ENCODE measurements at places on chromosomes 7 and 10.

DNA sequence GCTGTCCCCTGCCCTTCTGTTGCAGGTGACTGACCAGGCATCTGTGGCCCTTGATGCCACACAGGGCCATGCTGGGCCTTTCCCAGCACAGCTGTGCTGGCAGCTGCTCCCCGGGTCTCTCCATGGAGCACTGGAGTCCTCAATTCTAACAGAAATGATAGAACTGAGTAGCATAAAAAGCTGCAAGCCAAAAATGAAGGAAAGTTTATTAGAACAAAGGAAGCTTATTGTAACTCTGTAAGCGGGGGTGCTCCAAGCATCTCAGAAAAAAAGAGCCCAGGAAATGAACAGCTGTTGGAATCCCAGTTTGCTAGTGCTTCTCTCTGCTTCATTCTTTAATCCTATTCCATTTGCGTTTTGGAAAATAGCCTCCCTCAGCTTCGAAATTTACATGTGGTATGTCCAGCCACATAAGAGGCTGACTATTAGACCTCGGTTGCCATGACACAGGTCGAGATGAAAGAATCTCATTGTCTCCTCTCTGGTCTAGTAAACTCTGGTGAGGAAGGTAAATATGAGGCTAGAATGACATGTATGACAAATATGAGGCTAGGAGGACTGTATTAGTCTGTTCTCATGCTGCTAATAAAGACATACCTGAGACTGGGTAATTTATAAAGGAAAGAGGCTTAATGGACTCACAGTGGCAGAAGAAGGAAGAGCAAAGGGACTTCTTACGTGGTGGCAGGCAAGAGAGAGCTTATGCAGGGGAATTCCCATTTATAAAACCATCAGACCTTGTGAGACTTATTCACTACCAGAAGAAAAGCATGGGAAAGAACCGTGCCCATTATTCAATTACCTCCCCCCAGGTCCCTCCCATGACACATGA lies 23.7 kb downstream of the EPDR1 start:
- no peak for DNase-seq

GRCh38 chr10:54525816-54526215 lies 275.2 kb downstream of the PCDH15 start:
- DNase-seq, result no peak

- no peak for DNase-seq
Measured at GRCh38 chr7:20238754-20239324, 21.7 kb upstream of the MACC1 start.

DNA sequence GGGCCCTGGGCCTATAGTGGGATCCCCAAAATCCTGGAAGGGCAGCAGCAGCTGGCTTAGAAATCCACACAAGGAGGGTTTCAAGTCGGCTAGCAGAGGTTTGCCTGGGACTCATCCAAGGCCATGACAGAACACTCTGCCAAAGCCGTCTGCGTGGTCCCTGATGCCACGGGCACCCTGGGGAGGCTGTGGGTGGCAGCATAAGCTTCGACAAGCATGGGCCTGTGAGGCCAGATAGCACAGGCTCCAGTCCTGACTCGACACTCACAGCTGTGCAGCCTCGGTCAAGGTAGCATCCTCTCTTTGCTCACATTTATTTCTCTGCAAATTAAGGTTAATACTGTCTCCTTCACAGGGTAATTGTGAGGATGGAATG lies 138.3 kb downstream of the JCAD start:
- no peak for DNase-seq

GRCh38 chr7:158052381-158053060 lies 535.1 kb downstream of the PTPRN2 start:
- DNase-seq, result no peak

DNA sequence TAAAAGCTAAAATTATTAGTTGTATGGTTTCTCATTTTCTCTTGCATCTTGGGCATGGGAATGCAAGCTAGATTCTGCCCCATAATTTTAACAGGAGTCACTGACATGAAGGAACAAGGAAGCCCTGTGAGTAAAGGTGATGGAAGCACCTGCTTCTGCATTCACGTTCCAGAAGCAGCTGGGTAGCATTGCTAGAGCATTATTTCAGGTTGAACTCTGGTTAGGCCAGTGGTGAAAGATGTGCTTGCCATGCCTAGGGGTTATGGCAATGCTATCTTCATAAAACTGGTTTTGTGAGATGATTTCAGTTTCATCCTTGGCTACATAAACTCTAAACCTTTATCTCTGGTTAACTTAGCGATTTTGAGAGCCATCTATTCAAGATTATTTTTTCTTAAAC lies 151.4 kb downstream of the TFEC start:
- no peak for DNase-seq

GRCh38 chr10:12583891-12584595 lies 234.7 kb downstream of the CAMK1D start:
- no peak for DNase-seq

GRCh38 chr10:100737355-100738054 lies 7.9 kb upstream of the PAX2 start:
- no peak for DNase-seq

GRCh38 chr7:148919859-148920258 lies 35.8 kb upstream of the EZH2 start:
- no peak for DNase-seq

DNA sequence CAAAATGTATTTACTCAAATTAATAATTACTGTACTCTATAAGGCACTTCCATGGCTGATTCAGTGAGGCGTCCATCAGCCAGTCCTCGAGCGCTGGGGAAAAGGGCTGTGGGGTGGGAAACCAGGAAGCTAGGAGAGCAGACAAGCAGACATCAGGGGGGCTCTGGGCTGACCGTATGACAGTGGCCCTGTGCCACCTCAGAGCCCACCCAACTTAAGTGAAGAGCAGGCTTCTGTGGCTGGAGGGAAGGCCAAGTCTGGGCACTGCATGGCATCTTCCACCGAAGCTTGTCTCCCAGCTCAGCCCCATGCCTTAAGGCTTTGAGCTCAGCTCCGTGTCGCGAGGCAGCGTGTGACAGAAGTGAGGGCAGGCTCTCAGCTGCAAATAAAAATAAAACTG lies 464.5 kb upstream of the ZMIZ1 start:
- no peak for DNase-seq

GRCh38 chr10:19024611-19025010 lies 24.0 kb upstream of the MALRD1 start:
- DNase-seq, result no peak

GRCh38 chr10:78552261-78552811 lies 516.4 kb upstream of the ZMIZ1 start:
- no peak for DNase-seq

GRCh38 chr7:87944547-87944946 lies 10.5 kb downstream of the ADAM22 start:
- DNase-seq, result no peak

DNA sequence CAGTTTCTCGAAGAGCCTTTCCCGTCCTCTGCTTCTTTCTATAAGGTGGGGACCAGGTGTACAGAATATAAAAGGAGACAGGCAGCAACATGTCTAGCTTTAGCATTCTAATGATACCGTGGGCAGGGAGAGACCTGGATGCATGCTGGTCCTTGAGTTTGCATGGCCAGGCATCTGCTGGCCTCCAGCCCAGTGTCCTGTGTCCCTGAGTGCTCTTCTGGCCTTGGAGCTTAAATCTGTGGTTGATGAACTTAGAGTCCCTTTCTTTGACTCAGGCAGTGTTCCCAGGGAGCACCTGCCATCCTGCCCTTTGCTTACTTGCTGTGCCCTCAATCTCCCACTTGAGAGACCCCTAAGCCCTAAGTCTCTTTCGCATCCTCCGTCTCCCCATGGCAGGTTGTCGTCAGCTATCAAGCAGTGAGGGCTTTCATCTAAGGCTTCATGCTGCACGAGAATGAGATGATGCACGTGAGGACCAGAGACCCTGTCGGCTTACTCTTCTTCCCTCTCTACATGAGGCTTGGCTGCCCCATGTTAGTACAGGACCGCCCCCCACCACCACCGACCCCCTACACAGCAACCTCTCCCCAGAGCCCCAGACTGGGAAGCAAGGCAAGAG lies 313.4 kb upstream of the C7orf33 start:
- DNase-seq, result no peak

DNA sequence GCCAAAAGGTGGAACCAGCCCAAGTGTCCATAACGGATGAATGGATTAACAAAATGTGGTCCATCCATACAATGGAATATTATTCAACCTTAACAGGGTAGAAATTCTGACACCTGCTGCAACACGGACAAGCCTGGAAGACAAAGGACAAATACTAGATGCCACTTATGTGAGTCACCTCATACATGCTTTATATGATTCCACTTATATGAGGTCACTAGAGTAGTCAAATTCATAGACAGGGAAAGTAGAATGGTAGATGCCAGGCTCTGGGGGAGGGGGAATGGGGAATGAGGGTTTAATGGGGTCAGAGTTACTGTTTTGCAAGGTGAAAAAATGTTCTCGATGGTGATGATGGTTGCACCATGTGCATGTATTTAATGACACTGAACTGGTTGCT lies 34.0 kb upstream of the CYTH3 start:
- DNase-seq, result no peak

DNA sequence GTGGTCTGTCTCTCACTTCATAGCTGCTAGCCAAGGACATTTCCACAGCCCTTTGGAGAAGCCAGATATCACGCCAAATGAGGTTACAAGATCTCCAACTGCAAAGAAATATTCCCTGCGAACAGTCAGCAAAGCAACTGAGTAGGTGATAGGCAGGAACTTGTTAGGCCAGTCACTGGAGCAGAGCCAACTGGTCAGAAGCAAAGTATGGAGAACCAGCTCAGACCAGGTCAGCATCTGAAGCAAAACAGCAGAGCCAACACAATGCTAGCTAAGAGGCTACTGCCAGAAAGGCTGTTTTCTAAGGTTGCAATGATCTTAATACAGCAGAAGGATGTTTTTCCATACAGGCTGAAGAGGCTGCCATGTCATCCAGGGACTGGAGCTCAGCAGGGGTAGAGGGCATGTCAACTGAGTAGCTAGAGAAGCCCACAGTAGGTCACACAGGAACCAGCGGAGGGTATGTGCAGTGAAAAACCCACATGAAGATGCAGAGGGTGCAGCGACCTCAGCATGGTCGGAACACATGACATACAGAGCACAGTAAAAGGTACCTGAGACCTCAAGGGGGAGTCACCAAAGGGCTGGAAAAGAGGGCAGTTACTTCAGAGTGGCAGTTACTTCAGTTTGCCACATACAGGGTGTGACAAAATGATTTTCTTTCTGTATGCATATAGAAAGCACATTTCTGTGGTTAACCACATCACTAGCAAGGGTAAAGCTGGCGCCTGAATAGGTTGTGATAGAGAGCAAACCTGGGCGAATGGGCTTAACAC lies 8.9 kb downstream of the SEC31B start:
- no peak for DNase-seq

DNA sequence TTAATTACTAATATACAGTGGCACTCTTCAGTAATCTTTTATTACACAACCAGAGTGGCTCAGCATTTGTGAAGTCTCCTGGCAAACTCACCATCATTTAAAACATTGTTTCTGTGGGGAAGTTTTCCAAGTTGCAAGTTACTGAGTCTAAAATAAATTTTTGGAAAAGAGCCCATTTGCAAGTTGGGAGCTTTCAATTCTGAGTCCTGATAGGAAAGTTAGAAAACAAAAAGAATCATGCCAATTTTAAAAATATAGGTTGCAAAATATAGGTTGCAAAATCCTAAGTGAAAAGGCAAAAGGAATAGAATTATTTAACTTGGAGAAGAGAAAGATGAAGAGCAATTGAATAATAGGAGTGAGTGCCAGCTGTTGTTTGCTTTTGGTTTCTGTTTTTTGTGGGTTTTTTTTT lies 378.8 kb upstream of the C7orf33 start:
- no peak for DNase-seq

GRCh38 chr7:30310674-30311362 lies 26.4 kb downstream of the ZNRF2 start:
- no peak for DNase-seq

DNA sequence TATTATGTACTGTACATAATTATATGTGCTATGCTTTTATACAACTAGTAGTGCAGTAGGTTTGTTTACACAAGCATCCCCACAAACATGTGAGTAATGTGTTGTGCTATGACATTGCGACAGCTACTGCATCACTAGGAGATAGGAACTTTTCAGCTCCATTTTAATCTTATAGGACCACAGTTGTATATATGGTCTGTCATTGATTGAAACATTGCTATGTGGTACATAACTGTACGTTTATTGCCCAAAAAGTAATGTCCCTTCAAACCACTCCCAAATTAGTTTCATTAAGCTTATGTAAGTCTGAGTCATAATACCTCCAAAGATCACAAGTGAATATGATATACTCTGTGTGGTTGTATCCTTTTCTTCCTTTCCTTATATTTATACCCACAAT lies 183.2 kb upstream of the POT1 start:
- no peak for DNase-seq

DNA sequence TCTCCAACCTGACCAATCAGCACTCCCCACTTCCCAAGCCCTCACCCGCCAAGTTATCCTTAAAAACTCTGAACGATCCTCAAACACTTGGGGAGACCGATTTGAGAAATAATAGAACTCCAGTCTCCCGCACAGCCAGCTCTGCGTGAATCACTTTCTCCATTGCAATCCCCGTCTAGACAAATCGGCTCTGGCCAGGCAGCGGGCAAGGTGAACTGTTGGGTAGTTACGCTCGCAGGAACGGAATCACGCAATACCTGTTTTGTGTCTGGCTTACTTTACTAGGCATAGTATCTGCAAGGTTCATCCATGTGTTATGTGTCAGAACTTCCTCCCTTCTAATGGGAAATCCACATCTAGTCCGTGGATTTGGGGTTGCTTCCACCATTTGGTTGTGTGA lies 271.7 kb downstream of the ZMYND11 start:
- no peak for DNase-seq

DNA sequence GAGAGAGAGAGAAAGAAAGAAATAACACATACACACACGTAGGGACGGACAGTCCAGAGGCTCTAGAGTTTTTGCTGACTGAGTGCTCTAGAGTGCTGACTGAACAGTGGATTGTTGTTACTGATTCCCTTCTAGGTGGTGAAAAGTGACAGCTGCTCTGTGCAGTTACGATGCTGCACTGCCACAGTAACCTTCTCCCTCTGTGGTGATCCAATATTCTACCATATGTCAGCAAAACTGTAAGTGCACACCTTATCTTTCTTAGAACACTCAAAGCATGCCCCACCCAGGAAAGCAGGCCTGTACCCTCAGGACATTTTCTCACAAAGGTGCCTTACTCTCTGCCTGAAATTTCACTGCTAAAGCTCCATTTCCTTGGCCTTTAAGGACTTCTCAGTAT lies 1023.5 kb downstream of the TYW1 start:
- no peak for DNase-seq

DNA sequence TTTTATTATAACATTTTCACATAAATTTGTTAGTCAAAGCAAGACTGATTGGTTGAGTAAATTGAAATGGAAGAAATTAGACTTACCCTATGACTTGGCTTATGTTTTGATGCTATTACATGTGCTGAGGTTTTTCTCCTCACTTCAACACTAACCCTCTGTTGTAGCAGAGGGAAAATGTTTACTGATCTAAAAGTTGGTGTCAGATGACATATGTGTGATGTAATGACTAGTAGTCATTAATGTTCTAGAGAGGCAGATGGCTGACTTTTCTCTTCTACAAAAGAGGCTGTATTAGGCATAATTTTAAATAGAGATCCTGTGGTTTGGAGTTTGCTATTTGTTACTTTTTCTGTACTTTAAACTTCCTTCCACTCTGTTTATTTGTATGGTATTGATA lies 266.0 kb downstream of the BBS9 start:
- DNase-seq, result no peak

- DNase-seq, result no peak
Measured at GRCh38 chr7:375901-376305, 85.9 kb downstream of the FOXL3 start.
